MV-4-11 (cell line): ENCODE measurements at places on chromosomes 11 and 22.
A peak's percentile ranks its signal among the peaks of the same experiment; 100 is the strongest.

DNA sequence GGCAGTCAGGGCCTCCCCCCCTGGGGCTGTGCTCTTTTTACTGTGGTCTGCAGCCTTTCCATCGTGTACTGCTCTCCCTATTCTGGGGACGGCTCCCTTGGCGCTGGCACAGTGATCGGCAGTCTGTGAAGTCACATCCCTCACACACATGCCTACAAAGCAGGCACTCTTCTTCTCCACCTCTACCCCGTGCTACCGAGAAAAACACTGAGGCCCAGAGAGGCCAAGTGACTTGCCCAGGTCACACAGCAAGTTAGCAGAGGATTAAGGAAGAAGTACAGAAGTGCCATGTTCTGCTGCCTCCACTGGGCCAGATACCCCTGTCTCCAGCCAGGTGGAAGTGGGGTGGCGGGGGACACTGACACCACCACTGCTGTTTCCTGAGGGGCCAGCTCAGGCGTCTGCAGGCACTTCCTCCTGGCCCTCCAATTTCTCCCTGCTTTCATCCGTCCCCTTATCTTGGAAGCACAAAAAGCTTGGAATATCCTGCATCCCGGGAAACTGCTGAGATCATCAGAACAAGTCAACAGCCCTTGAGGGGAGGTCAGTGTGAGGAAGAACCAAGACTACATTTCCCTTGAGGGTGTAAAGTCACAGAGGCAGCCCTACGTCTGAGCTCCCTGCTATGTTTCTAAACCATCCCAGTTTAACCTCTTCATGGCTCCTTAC, 30.2 kb upstream of the KLHL35 start:
- DNase-seq: no peak

- no peak for DNase-seq
Measured at GRCh38 chr11:93984196-93984567, 37.0 kb upstream of the HEPHL1 start.

GRCh38 chr11:95557376-95557775, 232.2 kb downstream of the FAM76B start:
- no peak for DNase-seq

DNA sequence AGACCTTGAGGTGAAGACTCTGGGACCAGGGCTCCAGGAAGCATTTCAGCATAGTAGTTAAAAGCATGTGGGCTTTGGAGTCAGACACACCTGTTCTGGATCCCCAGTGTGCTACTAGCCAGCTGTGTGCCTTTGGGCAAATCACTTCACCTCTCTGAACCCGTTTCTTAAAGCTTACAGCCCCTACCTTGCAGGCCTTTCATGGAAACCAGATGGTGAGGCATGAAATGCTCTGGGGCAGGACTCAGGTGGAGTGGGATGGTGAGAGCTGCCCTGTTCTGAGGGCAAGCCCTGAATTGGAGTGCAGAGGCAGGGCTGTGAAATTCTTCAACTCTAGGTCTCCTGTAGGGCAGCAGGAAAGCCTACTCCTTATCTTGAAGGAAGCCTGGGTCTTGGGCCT, 10.5 kb downstream of the UCP2 start:
- no peak for DNase-seq

DNA sequence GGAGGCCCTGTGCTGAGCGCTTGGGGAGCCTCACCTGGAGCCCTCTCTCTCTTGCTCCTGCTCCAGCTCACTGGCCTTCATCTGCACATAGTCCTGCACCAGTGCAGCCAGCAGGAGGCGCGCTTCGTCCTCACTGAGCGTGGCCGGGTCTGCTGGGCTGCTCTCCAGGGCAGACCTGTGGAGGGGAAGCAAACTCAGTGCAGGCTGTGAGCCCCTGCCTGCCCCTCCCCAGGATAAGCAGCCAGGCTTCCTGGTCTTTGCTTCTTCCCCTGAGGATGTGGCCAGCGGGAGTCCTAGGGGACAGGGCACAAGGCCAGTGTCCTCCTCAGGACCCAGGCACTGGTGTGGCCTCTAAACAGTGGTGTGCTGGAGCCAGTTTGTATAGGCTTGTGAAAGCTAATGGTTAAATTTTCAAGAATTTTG, 2.2 kb downstream of the CALCA start:
- DNase-seq: peak; percentile 0

DNA sequence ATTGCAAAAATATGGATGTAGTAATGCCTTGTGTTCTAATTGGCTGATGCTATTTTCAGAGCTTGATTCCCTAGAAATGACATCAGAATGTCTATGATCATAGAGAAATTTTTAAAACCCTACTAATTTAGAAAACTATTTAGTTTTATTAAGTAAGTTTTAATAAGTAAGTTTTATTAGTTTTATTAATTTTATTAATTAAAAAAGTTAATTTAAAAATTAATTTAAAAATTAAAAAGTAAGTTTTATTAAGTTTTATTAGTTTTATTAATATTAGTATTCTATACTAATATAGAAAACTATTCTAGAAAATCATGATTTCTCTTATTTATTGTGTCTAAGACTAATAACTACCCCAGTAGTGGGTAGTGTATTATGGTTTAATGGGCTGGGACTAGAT, 8.2 kb downstream of the HORMAD2 start:
- DNase-seq: no peak

DNA sequence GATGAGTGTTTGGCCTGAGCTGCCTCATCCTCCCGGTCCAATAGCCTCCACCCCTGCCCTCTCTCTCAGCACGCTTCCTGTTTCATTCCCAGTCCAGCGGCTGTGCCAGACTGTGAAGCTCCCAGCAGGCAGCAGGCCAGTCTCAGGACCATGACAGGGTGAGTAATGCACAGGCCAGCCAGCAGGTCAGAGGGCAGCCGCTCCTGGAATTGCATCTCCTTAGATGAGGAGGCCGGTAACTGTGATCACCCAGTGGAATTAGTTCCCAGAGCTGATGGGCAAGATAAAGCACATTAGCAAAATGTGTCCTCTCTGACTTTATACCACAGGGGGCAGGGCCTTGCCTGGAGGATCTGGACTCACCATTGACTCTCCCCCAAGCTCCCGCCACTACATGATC, 251.2 kb downstream of the ETS1 start:
- no peak for DNase-seq

- no peak for DNase-seq
Measured at GRCh38 chr22:36267058-36267457, 14.1 kb downstream of the APOL1 start.
